ENCODE measurements at places on chromosomes 6 and 20. TPM values are rescaled to one million over a fixed set of nuclear protein-coding genes. Genes with fewer than 3 reads are reported as not detected.

Gene SOX4
- total RNA-seq = 58.0 TPM

Gene SIRPB1
- total RNA-seq = 0.90 TPM

Gene PNLDC1
- 0.28 TPM for total RNA-seq

Gene TAGAP
- 22.3 TPM for total RNA-seq

Gene PROKR2
- total RNA-seq = not detected

Gene NKX2-4
- not detected for total RNA-seq

Gene PRKN
- total RNA-seq = 0.71 TPM

Gene LGSN
- 0.14 TPM for total RNA-seq

Gene ARFGAP1
- 36.3 TPM for total RNA-seq

Gene CGAS
- 6.1 TPM for total RNA-seq

Gene SLA2
- total RNA-seq = 21.5 TPM

Gene ARFGEF3
- 0.19 TPM for total RNA-seq

Gene PACRG
- total RNA-seq = 0.42 TPM

Gene MTRF1L
- 11.5 TPM for total RNA-seq

Gene MUC21
- total RNA-seq = under 0.01 TPM

Gene GPSM3
- 130 TPM for total RNA-seq

Gene NKAPL
- 0.52 TPM for total RNA-seq

Gene KHDRBS2
- 1.5 TPM for total RNA-seq

Gene SLCO4A1
- total RNA-seq = 3.4 TPM

Gene HEBP2
- 41.7 TPM for total RNA-seq

Gene GHRH
- total RNA-seq = 14.4 TPM

Gene TMEM200A
- total RNA-seq = 7.4 TPM

Gene SLC22A2
- not detected for total RNA-seq

Gene HUS1B
- total RNA-seq = 0.19 TPM

Gene BCAS4
- total RNA-seq = 17.5 TPM

Gene CST4
- total RNA-seq = 0.80 TPM

Gene BMP7
- total RNA-seq = 6.3 TPM

Gene MAK
- 0.09 TPM for total RNA-seq

Gene UTRN
- total RNA-seq = 59.7 TPM

Gene HTR1E
- total RNA-seq = not detected

Gene MARCKS
- 94.5 TPM for total RNA-seq

Gene PRSS16
- total RNA-seq = 76.2 TPM

Gene PPP1R3G
- 1.5 TPM for total RNA-seq

Gene CAP2
- 1.6 TPM for total RNA-seq

Gene KIFC1
- total RNA-seq = 34.3 TPM

Gene HLA-DPA1
- total RNA-seq = 700 TPM

Gene CD83
- total RNA-seq = 50.9 TPM

Gene MEP1A
- 0.14 TPM for total RNA-seq

Gene TP53TG5
- 0.24 TPM for total RNA-seq

Gene GRM4
- 0.14 TPM for total RNA-seq

Gene GLP1R
- under 0.01 TPM for total RNA-seq

Gene SLC22A7
- 0.09 TPM for total RNA-seq

Gene ADTRP
- 7.0 TPM for total RNA-seq

Gene SRSF12
- 0.71 TPM for total RNA-seq

Gene ADISSP
- 23.6 TPM for total RNA-seq

Gene SDCBP2
- 2.1 TPM for total RNA-seq

Gene PTCHD4
- total RNA-seq = 0.09 TPM

Gene TOX2
- 14.5 TPM for total RNA-seq

Gene CMTR1
- total RNA-seq = 39.6 TPM

Gene DPPA5
- total RNA-seq = 0.09 TPM

Gene CYB5R4
- 20.2 TPM for total RNA-seq

Gene PAX1
- 12.3 TPM for total RNA-seq

Gene MAPK13
- 8.5 TPM for total RNA-seq

Gene PDSS2
- total RNA-seq = 5.2 TPM

Gene CUTA
- total RNA-seq = 136 TPM

Gene DNAH8
- 0.05 TPM for total RNA-seq

Gene FAM83C
- total RNA-seq = under 0.01 TPM

Data from thymus (tissue), 14 donors.